ENCODE measurements at places on chromosomes 11 and 22. TPM values are rescaled to one million over a fixed set of nuclear protein-coding genes. Genes with fewer than 3 reads are reported as not detected.
A peak's percentile ranks its signal among the peaks of the same experiment; 100 is the strongest.

The OR8G5 gene
- not detected for total RNA-seq

The CFAP300 gene
- 1.3 TPM for total RNA-seq

The DUSP8 gene
- total RNA-seq = 1.1 TPM

The KRTAP5-9 gene
- total RNA-seq = not detected

DNA sequence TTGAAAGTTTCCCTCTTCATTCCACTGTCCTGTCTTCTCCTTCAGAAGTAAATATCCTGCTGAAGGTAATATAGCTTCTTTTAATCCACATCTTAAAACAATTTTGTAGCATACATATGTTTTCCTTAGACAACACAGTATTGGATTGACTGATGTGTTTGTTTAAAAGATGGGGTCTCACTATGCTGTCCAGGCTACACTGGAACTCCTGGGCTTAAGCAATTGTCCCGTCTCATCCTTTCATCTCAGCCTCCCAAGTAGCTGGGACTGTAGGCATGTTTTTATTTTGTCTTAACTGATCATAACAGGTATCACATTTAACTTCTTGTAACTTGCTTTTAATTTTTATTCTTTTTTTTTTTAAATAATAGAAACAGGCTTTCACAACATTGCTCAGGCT lies 55.9 kb downstream of the MRTFA start:
- no peak for DNase-seq

DNA sequence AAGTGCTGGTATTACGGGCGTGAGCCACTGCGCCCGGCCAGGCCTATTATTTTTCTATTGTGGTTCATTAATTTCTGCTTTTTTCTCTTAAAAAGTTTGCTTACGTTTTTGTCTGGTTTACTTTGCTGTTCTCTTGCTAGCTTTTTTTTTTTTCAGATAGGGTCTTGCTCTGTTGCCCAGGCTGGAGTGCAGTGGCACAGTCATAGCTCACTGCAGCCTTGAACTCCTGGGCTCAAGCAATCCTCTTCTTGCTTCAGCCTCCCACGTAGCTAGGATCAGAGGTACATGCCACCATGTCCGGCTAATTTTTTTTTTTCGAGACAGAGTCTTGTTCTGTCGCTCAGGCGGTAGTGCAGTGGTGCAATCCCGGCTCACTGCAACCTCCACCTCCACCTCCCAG lies 18.7 kb downstream of the F2 start:
- DNase-seq = no peak

GRCh38 chr11:83051760-83052671 lies 19.7 kb downstream of the RAB30 start:
- peak; percentile 82 for DNase-seq

DNA sequence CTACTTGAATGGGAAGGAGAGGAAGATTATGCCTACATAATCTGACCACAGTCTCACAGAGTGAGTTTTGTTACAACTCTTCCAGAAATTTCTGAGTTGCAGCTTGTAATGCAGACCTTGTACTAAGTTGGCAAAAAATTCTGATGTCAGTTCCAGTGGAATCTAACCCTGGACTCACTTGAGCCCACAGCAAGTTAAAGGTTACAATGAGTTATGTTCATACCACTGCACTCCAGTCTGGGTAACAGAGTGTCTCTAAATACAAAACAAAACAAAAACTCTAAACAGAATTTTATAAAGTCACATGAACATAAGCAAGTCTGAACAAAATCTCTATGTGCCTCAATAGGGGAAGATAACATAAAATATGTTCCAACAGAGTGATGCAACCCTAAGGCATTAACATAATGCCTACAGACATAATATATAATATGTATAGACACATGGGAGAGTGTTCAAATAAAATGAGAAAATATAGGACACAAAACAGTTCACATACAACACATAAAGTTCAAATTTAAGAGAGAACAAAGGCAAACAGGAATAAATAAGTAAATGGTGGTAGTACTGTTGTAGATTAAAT lies 1.1 kb downstream of the GLYAT start:
- no peak for DNase-seq
